ENCODE measurements at places on chromosomes 5 and 9.

GRCh38 chr5:56812110-56812509 is 3.2 kb upstream of the MAP3K1 start:
- no peak overlapping the region for H3K4me3 ChIP-seq
- DNase-seq, result no peak
- H3K4me1 ChIP-seq, result peaks cover 20% of the 10 kb centered on the region
- H3K27ac ChIP-seq, result no peak overlapping the region

GRCh38 chr9:2576631-2577030 is 45.0 kb upstream of the VLDLR start:
- no peaks in the 10 kb centered on the region for H3K36me3 ChIP-seq
- DNase-seq, result no peak
- no peak overlapping the region for H3K27ac ChIP-seq
- H3K4me3 ChIP-seq, result no peak overlapping the region
- H3K4me1 ChIP-seq, result no peaks in the 10 kb centered on the region

GRCh38 chr5:850511-851006 is at the start of gene ZDHHC11:
Gene ZDHHC11 (minus strand): TSS chr5:850986. CDS start chr5:850602, 384 bp downstream.
- no peaks in the 10 kb centered on the region for H3K36me3 ChIP-seq
- H3K27me3 ChIP-seq, result no peaks in the 10 kb centered on the region
- no peak within 1 kb of the TSS for H3K4me3 ChIP-seq
- peak; percentile 28 for DNase-seq
- no peaks in the 10 kb centered on the region for H3K4me1 ChIP-seq

- H3K36me3 ChIP-seq, result no peaks in the 10 kb centered on the region
- no peak overlapping the region for H3K27ac ChIP-seq
- H3K27me3 ChIP-seq, result no peaks in the 10 kb centered on the region
- H3K4me1 ChIP-seq, result peaks cover 10% of the 10 kb centered on the region
- H3K4me3 ChIP-seq, result no peak overlapping the region
Measured at GRCh38 chr5:131198625-131199024, 27.9 kb downstream of the LYRM7 start.

DNA sequence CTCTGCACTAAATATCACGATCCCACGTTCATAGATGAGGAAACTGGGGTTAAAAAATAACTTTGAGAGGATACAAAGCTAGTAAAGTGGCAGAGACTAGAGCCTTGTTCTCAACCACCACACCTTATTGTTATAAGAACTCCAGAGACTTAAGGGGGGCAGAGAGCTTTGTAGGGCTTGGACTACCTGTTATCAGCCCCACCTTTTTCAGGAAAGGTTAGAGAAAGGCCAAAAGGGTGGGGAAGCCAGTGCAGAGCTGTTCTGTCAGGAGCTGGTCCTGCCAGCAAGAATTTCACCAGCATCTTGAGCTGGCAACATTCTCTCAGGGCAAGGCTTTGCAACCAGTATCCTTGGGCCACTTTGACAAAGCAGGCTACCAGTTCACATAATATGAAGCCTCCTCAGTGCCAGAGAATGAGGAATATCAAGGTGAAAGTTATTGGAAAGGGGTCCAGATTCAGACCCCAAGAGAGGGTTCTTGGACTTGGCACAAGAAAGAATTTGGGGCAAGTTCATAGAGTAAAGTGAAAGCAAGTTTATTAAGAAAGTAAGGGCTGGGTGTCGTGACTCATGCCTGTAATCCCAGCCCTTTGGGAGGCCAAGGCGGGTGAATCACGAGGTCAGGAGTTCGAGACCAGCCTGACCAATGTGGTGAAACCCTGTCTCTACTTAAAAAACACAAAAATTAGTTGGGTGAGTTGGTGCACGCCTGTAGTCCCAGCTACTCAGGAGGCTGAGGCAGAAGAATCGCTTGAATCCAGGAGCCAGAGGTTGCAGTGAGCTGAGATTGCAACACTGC is 66.2 kb upstream of the CLINT1 start:
- no peak for DNase-seq
- no peak overlapping the region for H3K4me3 ChIP-seq
- H3K27ac ChIP-seq, result no peak overlapping the region
- no peaks in the 10 kb centered on the region for H3K36me3 ChIP-seq

Measured in WTC11 (cell line).